ENCODE measurements at places on chromosomes 6 and 20. TPM values are rescaled to one million over a fixed set of nuclear protein-coding genes. Genes with fewer than 3 reads are reported as not detected.

The KIAA0408 gene
- 40.7 TPM for total RNA-seq

The SRF gene
- 37.5 TPM for total RNA-seq

The MAP1LC3A gene
- total RNA-seq: 17.5 TPM

The SERPINB1 gene
- 8.2 TPM for total RNA-seq

The TFAP2D gene
- total RNA-seq: not detected

The OTOR gene
- total RNA-seq: not detected

The PNPLA1 gene
- total RNA-seq: not detected

The HCK gene
- total RNA-seq: not detected

The PBOV1 gene
- not detected for total RNA-seq

The GGTLC1 gene
- total RNA-seq: not detected

The CDC40 gene
- 17.9 TPM for total RNA-seq

The ITPA gene
- total RNA-seq: 58.7 TPM

The FAM209B gene
- total RNA-seq: 0.55 TPM

The PMEPA1 gene
- total RNA-seq: 3.2 TPM

The RIPPLY2 gene
- total RNA-seq: 0.66 TPM

The AVP gene
- not detected for total RNA-seq

The NCR2 gene
- total RNA-seq: not detected

The ADGRF4 gene
- total RNA-seq: not detected

The PLAGL2 gene
- total RNA-seq: 70.4 TPM

The PPIL1 gene
- 84.9 TPM for total RNA-seq

The SLC17A2 gene
- total RNA-seq: not detected

The PGK2 gene
- total RNA-seq: not detected

The AKAP7 gene
- 7.3 TPM for total RNA-seq

The SIRPB2 gene
- not detected for total RNA-seq

The IRF4 gene
- not detected for total RNA-seq

The FAM83B gene
- not detected for total RNA-seq

Measured in neural crest cell (in vitro differentiated cells).